Stimulated activated CD4-positive, alpha-beta T cell treated with anti-CD3 and anti-CD28 coated beads, TNF-alpha, amount 100 ng/mL, for 1 hour (primary cell): ENCODE measurements at places on chromosomes 12 and 14.

DNA sequence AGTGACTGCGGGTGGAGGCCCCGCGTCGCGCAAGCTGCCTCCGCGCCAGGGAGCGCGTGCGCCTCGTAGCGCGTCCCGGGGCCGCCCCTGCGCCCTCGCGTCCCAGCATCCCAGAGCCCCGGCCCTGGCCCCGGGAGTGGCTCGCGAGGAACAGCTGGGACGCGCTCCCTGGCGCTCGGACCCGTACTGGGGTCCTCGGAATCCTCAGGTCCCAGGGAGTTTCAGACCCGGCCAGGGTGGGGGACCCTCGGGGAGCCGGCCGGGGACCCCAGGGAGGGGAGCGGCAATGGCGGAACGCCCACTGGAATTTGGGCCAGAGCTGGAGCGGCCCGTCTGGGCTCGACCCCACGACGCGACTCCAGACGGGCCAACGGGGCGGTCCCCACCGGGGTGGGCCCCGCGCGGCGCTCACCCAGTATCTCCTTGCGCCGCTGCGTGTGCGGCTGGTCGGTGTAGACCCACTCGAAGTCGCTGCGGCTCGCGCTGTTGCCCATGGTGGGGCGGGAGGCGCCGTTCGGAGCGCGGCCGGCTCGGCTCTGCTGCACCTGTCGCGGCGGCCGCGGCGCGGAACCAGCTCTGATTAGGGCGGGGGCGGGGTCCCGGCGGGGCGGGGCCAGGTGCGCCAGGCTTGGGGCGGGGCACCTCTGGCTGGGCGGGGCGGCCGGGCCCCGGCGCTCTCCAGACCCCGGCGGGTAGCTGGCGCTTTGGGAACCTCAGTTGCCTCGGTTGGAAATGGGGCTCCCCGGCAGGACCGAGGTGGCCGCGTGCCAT, at the start of gene DEGS2:
DEGS2 (minus strand) TSS at position 552 of the 771 bp plus-strand sequence; CDS start at position 494, 58 bp downstream.
- DNase-seq: no peak

- DNase-seq: no peak
These were observed 32.9 kb upstream of the ZFP36L1 start for GRCh38 chr14:68825729-68826128.

DNA sequence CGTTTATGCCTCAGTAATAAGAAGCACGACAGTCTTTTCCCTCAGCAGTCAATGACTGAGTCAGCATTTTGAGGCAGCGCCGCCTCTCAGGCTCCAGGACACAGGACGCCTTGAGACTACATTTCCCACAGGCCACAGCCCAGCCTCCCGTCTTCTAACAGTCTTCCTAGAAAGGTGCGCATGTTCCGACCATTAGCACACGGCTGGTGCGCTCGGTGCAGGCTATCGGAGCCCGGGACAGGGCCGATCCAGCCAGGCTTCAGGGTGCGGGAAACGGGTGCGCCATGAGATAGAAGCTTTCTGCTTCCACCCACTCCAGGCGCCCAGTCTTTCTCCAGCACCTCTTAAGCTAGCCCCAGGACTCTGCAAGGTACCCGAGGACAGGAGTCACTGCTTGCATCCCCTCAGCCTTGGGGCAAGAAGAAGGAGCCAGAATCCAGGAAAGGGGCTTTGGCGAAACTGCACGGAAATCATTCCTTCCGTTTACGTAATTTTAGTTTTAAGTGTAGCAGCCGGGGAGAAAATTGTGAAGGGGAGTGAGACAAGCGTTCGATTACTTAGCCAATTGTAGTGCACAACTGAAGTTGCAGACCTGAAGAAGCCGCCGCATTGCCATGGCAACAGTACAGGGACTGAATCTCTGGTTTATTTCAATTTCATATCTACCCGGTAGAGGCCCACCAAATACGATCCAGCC, 54.0 kb downstream of the ZNF641 start:
- DNase-seq: no peak

GRCh38 chr12:42410340-42410739, 84.4 kb downstream of the PPHLN1 start:
- no peak for DNase-seq

- DNase-seq: no peak
These were observed 424.4 kb downstream of the DAD1 start for GRCh38 chr14:22164616-22165015.

- DNase-seq: no peak
These were observed 24.0 kb downstream of the CLECL1 start for GRCh38 chr12:9708853-9709252.

DNA sequence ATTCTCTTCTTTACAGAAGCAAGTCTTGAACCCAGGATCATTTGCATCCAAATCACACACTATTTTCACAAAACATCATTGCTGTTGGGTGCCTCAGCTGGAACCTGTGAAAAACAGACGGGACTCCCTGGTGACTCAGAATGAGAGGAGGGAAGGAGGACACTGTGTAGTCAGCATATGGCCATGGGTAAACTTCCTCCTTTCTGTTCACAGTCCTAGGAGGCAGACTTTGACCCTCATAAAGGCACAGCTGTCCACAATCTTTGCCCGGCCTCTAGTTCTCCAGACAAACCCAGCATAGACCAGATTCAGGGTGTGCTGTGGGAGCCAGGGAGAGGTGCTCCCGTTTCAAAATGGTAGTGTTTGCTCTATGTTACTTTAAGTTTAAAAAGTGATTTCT, 62.0 kb downstream of the DYRK2 start:
- DNase-seq: no peak

DNA sequence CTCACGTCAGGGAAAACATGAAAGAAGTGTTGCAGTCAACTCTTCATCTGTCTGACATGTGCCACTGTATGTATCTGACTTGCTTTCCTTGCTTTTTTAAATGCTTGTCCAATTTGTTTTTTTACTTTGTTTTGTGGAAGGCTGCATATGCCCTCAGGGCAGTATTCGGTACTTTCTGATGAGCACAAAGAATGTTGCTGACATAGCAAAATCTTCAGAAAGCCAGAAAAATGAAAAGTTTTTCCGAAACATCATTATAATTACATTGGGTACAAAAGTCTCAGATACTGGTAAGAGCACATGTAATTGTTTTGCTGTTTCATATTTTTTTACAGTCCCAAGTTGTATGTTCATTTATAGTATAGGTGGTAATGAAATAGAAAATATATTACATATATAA, 144.3 kb downstream of the NTS start:
- DNase-seq: no peak

GRCh38 chr12:99130808-99131553, 485.9 kb downstream of the APAF1 start:
- DNase-seq: no peak

- DNase-seq: no peak
These were observed 205.9 kb upstream of the PELI2 start for GRCh38 chr14:55912344-55912743.

- no peak for DNase-seq
These were observed 235.2 kb upstream of the CRY1 start for GRCh38 chr12:107328442-107329133.

- no peak for DNase-seq
These were observed 62.8 kb downstream of the PPP2R5C start for GRCh38 chr14:101824339-101824727.

- DNase-seq: peak; percentile 30
These were observed at the start of gene CEP170B for GRCh38 chr14:104865081-104865630. Gene CEP170B, plus strand, starts transcription at chr14:104865268. Its CDS starts 3,183 bp downstream, at chr14:104868451.

GRCh38 chr14:37037636-37038387, 134.6 kb downstream of the SLC25A21 start:
- DNase-seq: no peak

- DNase-seq: no peak
These were observed 4.1 kb downstream of the TRHDE start for GRCh38 chr12:72276181-72276805.

GRCh38 chr12:26643532-26644315, 189.3 kb downstream of the ITPR2 start:
- DNase-seq: no peak

- no peak for DNase-seq
These were observed 241.4 kb downstream of the ETNK1 start for GRCh38 chr12:22866406-22866805.

GRCh38 chr12:56282579-56282978, 15.8 kb downstream of the COQ10A start:
- no peak for DNase-seq

DNA sequence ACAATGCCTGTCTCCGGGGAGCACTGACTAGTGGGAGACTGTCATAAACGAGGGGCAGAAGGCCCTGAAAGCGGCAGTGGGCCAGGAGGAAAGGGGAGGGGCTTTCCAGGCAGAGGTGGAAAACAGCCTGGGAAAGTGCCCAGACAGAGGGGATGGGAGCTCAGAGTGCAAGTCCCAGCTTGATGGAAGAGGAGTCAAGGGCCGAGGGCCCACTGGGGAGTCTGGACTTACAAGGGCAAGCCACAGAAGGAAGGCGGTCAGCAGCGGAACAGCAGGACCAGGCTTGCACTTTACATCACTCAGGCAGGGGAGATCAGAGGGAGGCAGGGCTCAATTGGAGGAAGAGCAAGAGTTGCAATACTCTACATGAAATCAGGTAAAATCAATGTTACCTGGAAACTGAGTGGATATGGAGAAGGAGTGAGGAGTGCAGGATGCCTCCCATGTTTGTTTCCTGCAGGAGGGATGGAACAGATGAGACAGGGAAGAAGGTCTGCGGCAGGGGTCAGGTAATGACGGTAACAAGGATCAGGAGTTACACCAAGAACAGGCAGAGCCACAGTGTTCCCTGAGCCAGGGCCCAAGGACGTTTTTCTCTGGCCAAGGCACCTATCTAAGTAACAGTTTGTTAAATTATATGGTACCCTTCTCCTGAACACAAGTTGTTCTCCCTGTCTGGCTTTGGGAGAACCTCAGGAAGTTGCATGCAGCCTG, 23.8 kb downstream of the PXN start:
- no peak for DNase-seq

DNA sequence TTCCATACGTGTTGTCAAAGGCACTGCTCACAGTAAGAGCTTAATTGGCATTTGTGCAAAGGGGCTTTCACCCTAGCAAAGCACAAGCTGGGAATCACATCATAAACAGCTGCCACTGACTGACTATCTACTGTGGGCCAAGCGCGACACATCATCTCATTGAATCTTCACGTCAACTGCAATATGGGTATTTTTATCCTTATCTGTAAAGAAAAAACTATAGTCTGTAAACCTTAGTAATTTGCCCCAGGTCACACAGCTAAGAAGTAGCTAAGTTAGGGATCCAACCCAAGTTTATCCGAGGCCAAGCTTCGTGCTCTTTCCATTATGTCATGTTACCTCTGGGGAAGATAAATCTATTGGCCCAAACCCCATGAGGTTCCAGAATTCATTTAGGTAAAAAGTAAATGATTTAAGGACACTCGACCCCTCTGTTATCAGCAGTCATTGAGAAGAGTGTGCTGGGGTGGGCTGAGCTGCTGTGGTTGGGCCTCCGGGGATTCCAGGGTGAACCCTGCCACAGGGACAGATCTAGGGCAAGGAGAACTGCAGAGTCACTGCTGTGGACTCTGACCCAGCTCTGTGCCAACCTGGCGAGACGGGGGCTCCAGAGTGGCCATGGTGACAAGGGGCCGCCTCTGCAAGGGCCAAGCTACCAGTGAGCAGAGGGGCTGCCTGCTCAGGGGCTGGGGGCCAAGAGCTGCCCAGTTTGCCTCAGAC, 27.6 kb downstream of the NCKAP5L start:
- no peak for DNase-seq

DNA sequence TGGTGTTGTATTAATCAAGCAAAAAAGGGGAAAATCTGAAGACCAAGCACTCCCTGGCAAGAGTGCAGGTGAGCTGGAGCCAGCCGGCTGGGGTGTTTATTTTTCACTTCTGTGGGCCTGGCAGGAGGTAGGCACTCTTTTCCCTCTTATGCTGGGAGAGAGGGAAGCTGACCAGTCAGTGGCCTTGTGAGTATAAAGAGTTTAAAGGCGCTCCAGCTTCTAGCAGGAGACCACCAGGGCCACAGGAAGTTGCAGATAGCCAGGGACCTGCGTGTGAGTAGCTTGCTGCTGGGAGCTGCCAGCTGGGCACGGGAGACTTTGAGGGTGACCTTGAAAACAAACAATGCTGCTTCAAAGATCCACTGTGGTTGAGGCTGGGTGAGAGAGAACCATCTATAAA, 217.4 kb upstream of the PWP1 start:
- DNase-seq: no peak

- DNase-seq: no peak
These were observed 617.6 kb downstream of the TRHDE start for GRCh38 chr12:72889791-72890190.

DNA sequence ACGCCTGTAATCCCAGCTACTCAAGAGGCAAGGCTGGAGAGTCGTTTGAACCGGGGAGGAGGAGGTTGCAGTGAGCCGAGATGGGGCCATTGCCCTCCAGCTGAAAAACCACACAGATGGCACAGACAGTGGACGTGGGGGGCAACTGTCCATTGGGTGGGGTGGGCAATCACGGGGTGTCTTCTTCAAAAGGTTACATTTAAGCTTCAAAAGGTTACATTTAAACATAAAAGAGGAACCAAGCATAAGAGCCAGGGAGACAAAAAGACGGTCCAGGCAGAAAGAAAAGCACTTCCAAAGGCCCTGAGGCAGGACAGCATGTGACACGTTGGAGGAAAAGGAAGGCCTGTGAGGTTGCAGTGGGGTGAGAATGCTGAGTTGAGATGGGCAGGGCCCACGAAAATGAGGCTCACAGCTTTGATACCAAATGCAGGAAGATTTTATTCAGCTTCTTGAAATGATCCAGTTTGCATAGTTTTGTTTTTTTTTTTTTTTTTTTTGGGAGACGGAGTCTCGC, 10.7 kb downstream of the SCARB1 start:
- no peak for DNase-seq

- no peak for DNase-seq
These were observed 403.7 kb downstream of the SLC6A15 start for GRCh38 chr12:84508851-84509260.

DNA sequence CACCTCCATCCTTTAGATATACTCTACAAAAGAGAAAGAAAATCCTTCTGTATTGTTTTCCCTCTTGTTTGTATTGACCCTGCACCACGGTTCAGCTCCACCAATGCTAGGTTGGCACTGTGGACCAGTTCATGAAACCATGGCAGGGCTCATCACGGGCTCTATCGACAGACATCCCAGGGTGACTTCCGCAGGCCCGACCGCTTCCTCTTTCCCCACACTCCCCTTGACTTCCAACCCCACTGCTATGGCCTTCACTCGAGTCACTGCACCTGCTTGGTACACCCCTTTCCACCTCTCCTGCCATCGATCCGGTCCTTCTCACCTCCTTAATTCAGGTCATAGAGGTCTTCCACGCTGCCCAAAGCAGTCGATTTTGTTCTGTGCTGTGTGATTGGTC, 21.2 kb upstream of the AKAP5 start:
- no peak for DNase-seq

DNA sequence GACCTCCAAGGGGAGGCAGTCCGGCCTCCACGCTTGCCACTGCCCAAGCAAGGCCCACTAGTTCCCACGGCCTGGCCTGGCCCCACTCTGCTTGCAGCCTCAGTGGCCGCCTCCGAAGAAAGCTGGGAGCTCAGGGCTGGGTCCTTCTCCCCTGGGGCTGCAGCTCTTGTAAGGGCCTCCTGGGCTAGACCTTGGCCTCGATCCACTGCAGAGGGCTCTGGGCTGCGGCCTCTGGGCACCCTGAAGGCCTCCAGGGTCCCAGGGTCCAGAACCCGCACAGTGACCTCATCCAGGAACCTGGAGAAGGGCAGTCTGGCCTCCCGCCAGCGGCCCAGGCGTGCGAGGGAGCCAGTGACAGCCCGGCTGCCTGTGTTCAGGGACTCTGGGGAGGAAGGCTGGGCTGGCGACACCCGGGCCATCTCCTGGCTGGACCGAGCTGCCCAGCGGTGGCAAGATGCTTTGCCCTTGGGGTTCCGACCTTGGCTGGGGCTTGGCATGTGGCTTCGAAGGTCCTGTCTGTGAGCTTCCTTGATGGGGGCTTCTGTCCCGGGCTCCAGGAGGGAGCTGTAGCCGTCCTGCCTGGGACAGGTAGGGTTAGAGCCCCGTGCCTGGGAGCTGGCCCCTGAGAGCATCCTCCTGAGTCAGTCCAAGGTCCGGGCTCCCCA, 9.8 kb downstream of the BEGAIN start:
- no peak for DNase-seq
